ENCODE measurements at places on chromosomes 3 and 15.

GRCh38 chr15:77251662-77252061 is 168.2 kb downstream of the PEAK1 start:
- no peak for DNase-seq

DNA sequence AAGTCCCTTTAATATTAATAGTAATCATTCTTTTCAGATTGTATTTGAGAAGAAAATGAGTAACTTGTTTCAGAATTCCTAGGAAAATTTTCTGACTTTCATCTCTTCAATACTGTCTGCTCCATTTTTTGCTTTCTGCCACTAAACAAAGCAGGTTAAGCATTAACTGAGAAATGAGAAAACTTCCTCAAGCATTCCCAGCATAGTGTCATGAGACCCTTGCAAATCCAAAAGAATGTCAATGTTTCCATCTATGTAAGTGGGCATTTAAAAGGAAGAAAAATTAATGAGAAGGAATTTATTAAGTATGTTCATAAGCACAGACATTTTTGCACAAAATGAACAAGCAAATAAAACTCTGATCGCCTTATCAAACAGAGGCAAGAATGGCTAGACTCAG is 148.0 kb upstream of the STRIT1 start:
- no peak for DNase-seq

GRCh38 chr15:75921732-75922703 is 18.3 kb downstream of the FBXO22 start:
- no peak for DNase-seq

- no peak for DNase-seq
Measured at GRCh38 chr3:15496341-15496664, 25.2 kb downstream of the COLQ start.

DNA sequence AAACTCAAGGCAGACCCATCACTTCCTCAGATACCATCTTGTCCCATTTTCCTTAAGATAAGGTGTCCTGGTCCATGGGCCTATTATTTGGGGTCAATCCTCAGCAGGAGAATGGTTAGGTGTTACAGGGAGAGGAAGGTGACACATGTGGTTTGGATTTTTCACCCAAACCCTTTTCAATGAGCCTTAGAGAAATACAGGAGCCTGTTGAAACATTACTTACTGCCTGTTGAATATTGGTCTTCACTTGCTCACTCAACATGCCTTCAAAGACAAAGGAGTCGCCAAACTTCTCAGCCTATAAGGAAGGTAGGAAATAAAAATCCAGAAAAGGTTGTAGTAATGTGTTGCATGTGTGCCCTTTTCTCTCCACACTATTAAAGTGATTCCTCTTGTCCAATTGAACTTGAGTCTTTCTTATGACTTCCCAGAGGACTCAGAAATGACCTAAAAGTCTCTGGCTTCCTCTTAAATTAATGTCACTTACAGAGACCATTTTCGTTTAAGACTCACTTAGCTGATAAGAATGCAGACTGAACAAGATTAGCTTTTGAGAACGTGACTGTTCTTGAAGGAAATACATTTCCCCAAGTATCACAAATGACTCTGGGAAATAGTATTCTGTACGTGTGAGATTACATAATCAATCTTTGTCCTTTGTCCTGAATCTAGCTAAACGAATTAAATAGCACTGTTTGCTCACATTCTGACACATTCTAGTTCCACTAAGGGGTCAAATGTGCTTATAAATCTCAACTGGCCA is 17.8 kb downstream of the SUMF1 start:
- DNase-seq = no peak

GRCh38 chr15:77607894-77608261 is 24.8 kb downstream of the LINGO1 start:
- DNase-seq = no peak

- DNase-seq = no peak
Measured at GRCh38 chr3:138435840-138436239, 1.4 kb downstream of the ESYT3 start.

GRCh38 chr3:102200560-102200959 is 234.3 kb upstream of the ZPLD1 start:
- no peak for DNase-seq

Data from right kidney (tissue), 9 donors.